ENCODE measurements at places on chromosomes 2 and 18.

- no peak for DNase-seq
Measured at GRCh38 chr18:28757466-28758008, 580.6 kb upstream of the CDH2 start.

GRCh38 chr2:98775146-98775986 is 44.4 kb upstream of the MGAT4A start:
- no peak for DNase-seq

DNA sequence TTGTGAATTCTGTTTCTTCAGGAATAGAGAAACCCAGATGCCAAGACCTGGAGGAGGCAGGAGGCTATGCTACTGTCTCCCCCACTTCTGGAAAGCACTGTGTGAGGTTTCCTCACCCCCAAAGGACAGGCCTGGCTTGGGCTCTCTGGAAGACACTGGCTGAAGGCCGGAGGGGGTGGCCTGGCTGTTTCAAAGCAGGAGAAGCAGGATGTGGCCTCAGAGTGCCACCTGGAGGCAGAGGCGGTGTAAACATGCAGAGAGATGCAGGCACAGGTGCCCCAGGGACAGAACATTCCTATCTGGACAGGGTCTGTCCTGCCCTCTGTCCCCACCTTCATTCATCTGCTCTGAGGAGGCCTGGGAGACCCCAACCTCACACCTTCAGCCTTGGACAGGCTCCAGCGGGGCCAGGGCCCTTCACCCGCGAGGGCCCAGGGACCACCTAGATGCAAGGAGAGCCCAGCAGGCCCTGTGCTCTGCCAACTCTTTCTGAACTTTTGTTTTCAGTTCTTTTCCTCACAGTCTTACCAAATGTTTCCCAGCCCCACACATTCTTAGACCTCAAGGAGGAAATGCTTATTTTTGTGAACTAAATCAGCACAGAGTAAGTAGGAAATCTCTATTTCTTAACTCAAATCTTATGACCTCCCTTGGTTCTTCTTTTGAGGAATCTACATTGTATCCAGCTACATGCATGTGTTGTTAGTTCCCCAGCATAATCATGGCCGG is 79.2 kb downstream of the LONRF2 start:
- peak; percentile 15 for DNase-seq

DNA sequence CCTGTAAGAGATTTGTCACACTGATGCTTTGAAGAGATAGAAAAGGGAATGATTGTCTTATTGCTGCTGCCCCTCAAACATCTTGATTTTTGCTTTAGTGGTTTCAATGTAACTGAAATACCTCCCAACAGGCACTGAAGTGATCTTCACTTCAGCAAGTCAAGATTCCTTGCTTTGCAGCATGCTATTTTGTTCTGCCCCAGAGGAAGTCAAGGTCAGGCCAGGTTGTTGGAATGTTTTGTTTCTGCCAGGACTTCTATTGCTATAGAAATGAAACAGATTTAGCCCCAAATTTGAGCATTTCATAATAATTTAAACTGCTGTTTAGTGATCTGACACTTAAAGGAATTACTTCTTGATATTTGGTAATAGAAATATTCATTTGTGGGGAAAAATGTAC is 277.6 kb downstream of the ZNF804A start:
- DNase-seq, result no peak

DNA sequence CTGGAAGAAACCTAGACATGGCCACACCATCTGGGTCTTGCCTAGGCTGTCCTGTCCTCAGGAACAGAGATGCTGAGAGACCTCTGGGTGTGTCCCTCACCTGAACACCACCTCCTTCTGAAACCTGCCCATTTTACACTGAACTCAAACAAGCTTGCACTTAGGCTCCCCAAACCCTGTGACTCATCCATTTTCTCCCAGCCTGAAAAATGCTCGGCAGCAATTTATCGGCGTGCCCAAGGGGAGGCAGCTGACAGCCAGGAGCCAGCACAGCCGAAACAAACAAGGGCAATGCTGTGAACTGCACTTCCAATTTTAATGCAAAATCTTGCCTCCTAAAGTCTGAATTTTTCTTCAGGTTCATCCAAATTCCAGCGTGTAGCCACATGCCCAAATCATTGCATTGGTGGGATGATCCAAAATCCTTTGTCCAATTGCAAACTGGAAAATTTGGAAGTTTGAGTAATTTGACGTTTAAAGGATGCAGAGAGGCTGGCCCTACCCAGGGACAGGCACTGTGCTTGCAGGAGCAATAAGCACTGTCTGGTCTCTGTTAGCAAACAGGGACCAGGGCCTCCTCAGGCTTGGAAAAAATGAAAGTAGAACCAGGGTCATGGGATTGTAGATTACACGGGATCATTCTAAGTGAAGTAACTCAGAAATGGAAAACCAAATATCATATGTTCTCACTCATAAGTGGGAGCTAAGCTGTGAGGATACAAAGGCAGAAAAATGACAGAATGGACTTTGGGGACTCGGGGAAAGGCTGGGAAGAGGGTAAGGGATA is 67.7 kb downstream of the GALNT14 start:
- peak; percentile 64 for DNase-seq

DNA sequence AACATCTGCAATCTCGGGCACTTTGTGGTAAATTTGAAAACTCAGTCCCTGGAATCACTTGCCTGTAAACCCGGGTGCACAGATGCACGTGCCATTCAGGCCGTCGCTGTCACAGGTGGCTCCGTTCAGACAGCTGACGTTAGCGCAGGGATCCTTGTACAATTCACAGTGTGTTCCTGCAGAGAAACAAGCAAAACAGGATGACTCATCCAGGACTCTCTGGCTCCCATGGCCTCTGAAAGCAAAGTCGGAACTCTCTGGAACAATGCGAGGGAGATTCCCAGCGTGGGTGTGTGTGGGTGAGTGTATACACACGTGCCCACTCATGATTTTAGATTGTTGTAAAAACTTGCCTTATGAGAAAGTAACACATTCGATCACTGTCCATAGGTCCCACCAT is 136.1 kb upstream of the PID1 start:
- peak; percentile 99 for DNase-seq

GRCh38 chr2:15119722-15120175 is 441.4 kb downstream of the NBAS start:
- DNase-seq, result no peak

GRCh38 chr2:11129598-11130449 is 25.4 kb upstream of the SLC66A3 start:
- DNase-seq, result no peak

DNA sequence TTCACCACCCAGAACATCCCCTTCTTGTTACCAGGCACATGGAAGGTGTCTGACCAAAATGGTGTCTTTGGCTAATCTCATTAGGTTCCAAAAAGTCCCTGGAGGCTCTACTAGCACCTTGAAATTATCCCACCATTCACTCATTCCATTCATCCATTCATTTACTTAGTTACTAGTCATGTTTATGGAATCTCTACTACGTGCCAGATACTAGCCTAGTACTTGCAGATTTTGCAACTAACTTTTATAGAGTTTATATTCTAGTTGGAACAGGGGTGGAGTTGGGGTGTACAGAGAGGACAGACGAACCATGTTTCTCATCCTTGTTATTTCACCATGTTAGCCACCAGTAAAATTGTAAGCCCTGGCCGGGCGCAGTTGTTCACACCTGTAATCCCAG is 4.0 kb upstream of the NOP58 start:
- DNase-seq, result peak; percentile 55

DNA sequence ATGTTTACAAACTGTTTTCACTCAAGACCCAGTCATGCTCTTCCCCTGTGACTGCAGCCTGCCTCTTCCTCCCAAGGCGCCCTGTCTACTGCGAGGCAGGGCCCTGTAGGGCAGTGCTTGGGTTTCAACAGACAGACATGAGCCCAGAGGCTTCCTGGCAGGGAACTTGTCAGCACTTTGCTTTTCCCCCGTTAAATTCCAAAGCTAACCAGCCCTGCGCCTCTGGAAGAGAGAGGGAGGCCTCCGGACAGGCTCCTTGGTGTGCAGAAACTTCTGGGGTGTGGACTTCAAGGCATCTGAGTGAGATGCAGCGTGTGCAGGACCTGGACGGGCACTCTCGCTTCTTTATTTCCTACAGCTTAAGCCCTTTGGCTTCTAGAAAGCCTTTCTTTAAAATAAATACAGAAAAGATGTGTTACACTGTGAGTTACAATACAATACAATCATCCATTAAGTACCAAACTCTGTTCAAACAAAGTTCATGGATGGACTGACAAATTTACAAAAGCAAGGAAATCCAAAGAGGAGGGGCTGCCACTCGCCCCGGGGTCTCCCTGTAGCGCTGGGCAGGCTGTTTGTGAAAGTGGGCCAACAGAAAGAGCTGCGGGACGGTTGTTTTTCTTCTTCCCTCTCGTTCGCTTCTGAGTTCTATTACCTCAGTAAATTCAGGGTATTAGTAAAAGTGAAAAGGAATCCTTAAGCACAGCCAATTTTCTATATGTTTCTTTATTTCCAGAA is 8.8 kb upstream of the ZNF516 start:
- DNase-seq, result no peak

- peak; percentile 55 for DNase-seq
Measured at GRCh38 chr2:209425471-209426071, 1.7 kb downstream of the MAP2 start.

DNA sequence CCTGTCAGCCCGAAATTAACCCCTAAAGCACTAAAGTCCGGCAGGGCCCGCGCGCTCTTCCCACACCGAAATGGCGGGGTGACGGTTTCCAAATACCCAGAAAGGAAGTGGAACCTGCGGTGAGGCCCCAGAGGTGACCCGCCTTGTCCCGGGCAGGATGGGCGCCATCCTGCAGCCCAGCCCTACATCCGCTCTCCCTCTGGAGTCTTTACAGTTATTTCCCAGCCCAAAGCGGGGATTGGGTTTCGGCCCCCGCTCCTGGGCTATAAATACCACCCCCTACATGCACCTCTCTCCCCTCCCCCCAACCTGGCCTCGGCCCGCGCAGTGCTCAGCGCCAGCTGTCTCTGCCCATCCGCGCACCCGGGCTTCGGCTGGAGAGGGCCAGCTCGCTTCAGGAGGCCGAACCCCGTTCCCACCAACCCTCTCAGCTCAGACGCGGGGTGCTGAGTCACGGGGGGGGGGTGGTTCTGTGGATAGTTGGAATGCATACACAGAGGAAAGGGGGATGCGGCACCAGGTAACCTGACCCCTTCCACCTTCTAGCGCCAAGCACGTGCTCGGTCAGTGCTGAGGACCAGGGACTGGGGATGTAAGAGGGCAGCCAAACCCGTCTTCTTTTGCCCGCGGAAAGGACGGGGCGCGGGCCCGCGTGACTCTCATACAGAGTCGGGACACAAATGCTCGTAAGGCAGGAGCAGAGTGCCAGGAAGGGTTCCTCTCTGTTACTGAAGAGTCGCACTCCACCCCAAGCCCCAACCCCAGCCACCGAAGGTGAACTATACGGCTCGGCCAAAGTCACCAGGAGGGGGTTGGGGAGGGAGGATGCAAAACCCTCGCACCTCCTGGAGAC is at the start of gene TUBA4B:
Gene TUBA4B (plus strand): TSS at position 344 of the 853 bp plus-strand sequence. CDS start 165 bp downstream, at position 509.
- DNase-seq, result peak; percentile 75

- DNase-seq, result no peak
Measured at GRCh38 chr2:233814056-233814835, 36.1 kb downstream of the MROH2A start.

- DNase-seq, result no peak
Measured at GRCh38 chr2:37934591-37935513, 9.8 kb downstream of the RMDN2 start.

DNA sequence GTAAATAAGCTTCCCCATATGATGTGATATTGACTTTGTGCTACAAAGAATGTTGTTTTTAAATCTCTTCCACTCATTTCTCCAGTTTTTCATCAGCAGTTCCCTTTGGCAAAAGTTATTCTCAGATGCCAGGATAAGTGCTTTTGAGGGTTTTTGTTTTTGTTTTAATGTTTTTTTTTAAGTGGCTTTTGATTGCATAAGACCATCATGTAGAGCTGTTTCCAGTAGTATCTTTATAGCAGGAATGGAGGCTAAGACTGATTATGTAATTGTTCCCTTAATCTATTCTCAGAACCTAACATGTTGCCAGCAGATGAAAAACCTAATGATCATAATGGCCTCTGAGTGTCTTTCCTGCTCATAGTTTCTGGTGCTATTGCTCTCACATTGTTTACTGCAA is 77.9 kb downstream of the CABLES1 start:
- DNase-seq, result no peak

DNA sequence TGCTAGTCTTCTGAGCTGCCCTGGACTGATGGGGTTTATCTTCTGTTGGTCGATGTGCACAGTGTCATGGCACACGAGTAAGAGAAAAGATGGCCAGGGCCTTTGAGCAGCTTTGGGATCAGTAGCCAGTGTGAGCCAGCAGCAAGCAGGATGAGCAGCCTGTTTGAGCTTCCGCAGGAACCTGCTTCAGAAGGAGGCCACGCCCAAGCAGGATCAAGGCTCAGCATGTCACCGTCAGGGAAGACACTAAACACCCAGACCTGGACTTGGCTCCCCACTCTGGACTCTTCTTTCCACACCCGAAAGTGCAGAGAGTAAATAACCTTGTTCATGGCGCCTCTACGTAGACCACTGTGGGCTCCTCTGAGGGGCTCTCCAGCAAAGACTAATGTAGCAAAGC is 25.2 kb upstream of the ASB1 start:
- DNase-seq, result no peak

DNA sequence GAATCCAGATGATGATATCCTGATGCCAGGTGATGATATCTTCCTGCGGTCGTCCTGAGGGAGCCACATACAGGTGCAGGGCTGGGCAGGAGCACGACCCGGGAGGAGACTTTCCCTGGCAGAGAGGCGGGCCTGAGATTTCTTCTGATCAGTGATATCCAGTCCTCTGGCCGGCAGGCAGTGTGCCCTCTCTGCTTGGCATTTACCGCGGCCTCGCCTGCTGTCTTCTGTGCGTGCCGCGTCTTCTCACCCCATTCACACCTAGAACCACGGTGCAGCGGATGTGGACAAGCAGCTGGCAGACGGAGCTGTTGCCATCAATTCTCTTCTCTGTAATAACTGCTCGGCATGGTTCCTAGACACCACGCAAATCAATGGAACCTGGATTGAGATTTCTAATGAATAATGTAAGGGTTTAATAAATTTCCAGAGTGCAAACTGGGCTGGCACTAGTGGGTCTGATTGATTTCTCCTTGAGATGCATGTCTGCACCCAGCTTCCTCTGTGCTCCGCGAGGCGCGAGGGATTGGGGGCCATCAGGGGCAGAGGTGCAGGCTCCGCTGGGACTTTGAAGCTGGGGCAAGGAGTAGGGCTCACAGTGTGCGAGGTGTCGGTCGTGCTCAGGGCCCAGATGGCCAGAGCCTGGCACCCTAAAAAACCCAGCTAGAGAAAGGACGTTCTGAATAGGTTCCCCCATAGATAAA is 208.9 kb upstream of the HDAC4 start:
- no peak for DNase-seq

DNA sequence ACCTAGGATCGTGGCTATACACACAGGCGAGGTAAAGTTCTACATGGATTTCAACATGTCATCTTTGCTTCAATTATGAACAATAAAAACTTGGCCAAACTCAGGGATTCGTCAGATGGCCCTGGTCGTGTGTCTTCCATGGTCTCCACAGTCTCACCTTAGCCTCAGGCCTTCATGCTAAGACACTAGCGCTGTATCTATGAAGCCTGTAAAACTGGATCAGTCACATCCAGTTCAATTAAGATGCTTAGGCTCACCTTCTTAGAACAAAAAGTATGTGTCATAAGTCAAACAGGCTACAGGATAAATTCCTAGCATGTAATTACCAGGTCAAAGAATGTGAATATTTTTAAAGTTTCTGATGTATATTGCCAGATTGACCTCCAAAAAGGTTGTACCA is 113.7 kb upstream of the NRP2 start:
- DNase-seq, result peak; percentile 15

GRCh38 chr2:231866450-231866849 is 59.7 kb downstream of the NPPC start:
- DNase-seq, result no peak

- DNase-seq, result no peak
Measured at GRCh38 chr2:17107151-17107550, 411.1 kb downstream of the RAD51AP2 start.

All from mammary epithelial cell (primary cell).